ENCODE measurements at places on chromosomes 5 and 9.

DNA sequence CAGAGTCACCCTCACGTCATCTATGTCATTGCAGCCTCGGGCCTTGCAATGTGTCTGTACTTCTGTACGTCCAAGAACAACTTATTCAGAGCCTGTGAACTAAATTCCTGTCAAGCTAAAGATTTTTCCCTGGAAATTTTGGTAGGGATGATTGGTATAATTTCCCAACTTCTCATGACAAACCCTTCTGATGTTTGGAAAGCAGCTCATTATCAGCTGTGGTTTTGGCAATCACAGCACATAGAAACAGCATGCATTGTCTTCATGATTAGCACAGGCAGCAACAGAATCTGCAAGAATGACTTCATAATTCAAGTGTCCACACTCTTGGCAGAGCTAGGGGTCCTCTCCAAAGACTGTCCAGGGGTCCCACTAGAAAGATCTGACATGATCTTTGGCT lies 49.5 kb downstream of the APBA1 start:
- DNase-seq, result no peak

GRCh38 chr5:148988328-148988727 lies 74.5 kb downstream of the SH3TC2 start:
- DNase-seq, result no peak

DNA sequence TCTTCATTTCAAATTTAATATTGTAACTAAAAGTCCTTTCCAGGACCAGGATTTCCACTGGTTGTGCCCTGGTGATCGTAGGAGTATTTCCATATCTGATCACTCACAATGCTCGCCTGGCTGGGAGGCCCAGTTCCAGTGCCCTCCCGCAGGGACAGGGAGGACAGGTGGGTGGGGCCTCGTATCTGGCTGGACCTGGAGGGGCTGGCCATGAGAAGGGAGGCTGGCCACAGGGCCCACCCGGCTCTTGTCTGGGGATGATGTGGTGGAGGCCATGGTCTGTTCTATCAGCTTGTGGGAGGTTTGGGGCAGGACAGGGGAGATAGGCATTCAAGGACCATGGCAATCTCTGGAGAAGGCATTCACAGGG lies 286.4 kb downstream of the GADD45G start:
- no peak for DNase-seq

DNA sequence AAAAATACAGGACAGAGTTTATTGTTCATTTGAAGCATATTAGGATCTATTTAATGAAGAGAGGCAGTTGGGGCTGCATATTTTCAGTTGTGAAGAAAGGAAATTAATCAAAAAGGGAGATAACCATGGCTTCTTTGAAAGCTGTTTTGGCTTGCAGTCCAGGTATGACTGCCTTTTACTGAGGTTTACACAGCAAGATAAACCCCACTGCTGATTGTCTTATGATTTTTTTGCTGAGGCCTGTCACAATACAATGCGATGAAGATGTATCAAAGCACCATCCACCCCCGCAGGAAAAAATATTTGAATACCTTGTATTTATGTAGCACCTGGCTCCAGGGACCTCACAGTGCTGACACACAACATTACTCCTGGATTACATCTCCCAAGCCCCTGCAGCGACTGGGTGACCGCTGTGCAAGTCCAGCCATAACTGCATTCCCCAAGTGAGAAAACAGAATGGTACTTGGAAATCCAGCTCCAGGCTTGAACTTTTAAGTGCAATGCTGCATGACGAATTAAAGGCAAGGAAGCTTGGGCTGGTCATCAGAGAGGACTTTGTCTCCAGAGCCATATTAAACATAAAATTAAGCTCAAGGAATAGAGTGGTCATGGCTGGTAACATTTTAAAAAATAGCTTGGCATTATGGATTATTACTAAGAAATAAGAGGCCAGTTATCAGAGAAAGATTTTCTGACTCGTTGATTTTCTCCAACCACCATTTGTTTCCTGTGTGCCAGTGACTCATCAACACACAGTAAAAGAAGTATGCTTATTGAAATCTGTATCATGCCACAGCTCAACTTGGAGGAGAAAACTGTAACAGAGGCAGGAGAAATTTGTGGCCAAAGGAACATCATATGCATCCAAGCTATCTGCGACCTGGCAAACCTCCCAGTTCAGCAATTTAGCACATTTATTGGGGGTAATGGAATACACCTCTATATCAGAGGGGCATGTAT lies 374.2 kb downstream of the MAN2A1 start:
- no peak for DNase-seq

GRCh38 chr9:5563417-5563815 lies 53.1 kb downstream of the PDCD1LG2 start:
- no peak for DNase-seq

DNA sequence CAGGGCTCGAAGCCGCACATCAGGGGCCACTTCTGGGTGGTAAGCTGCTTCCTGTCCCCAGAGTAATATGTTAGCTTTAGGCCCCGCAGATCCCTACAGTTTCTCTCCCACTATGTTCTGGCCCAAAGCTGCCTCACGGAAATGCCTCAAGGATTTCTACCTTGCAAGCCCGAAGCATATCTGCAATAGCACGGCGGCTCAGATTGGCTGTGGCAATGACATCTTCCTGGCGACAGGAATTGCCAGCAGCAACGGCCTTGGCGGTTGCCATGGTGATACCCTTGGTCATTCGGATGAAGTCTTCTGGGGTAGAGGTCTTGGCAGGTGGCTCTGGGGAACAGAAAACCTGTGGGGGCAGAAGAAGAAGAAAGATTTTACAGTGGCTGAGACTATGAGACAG lies 10.3 kb upstream of the TPM2 start:
- DNase-seq, result no peak

GRCh38 chr9:114008667-114009410 lies 69.3 kb downstream of the AMBP start:
- no peak for DNase-seq

- DNase-seq, result no peak
Observed at GRCh38 chr9:8186560-8186959, 387.0 kb upstream of the DMAC1 start.

- DNase-seq, result no peak
Observed at GRCh38 chr9:134623258-134624066, 18.1 kb upstream of the COL5A1 start.

GRCh38 chr5:17024686-17025180 lies 88.6 kb upstream of the MYO10 start:
- peak; percentile 77 for DNase-seq

- DNase-seq, result peak; percentile 92
Observed at GRCh38 chr5:10601246-10602030, 37.6 kb downstream of the ANKRD33B start.

GRCh38 chr5:4866817-4867216 lies 273.3 kb upstream of the ADAMTS16 start:
- no peak for DNase-seq

GRCh38 chr5:10652606-10653005 lies 88.7 kb downstream of the ANKRD33B start:
- no peak for DNase-seq

- DNase-seq, result no peak
Observed at GRCh38 chr9:13146840-13147239, 132.7 kb downstream of the MPDZ start.

DNA sequence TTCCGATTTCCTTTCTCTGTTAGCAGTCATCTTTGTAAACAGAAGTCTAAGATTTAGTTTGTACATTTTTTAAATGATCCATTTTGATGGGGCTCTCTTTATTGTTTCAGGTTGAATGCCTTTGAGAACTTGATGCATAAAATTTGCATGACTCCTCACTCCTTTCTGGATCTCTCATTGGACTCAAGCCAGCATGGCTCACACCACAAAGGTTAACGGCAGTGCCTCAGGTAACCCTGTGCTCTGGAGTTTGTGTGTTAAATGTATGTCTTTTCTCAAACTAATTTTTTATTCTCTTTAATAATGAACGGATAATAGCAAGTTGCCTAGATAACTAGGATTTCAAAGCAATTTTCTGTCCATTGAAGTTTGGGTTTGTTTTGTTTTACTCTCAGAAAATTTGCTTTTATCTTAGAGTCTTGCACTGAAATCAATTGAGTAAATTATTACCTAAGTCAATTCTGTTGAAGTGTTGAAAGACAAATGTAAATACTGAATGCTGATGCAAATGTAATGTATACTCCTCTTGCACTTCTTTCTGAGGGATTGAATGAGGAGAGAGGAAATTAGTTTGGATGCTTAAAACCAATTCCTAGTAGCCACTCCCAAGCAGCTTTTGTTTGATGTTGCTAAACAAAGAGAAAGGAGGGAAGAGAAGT lies 164.6 kb upstream of the DMRT1 start:
- no peak for DNase-seq

GRCh38 chr5:110738812-110739651 lies at the start of gene SLC25A46:
TSS of gene SLC25A46 (plus strand) at chr5:110739007. CDS start at chr5:110739120, 113 bp downstream.
- DNase-seq, result peak; percentile 83
